ENCODE measurements at places on chromosomes 4 and X. TPM values are rescaled to one million over a fixed set of nuclear protein-coding genes. Genes with fewer than 3 reads are reported as not detected.

FAM184B gene
- not detected for total RNA-seq

NR0B1 gene
- total RNA-seq = not detected

IL21 gene
- not detected for total RNA-seq

CLDN34 gene
- not detected for total RNA-seq

TMSB15C gene
- total RNA-seq = 0.27 TPM

SETD7 gene
- total RNA-seq = 50.7 TPM

CHST7 gene
- total RNA-seq = 15.9 TPM

DNA sequence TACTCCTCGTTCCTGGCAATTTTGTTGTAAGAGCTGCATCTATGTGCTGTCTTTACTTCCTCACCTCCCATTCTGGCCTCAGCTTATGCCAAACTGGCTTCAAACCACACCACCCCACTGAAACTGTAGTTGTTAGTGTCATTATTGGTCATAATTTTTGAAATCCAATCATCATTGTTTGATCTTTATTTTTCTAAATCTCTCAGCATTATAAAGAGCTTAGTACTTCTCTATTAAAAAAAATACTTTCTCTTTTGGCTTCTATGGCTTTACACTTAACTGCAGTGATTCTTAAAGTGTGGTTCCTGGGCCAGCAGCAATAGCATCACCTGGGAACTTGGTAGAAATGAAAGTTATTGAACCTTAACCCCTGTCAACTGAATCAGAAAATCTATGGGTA lies 83.5 kb upstream of the GRPR start:
- no peak overlapping the region for H3K4me3 ChIP-seq
- DNase-seq = no peak
- no peaks in the 10 kb centered on the region for H3K27me3 ChIP-seq
- no peaks in the 10 kb centered on the region for H3K4me1 ChIP-seq
- H3K27ac ChIP-seq = no peak overlapping the region
- no peaks in the 10 kb centered on the region for H3K36me3 ChIP-seq

- H3K36me3 ChIP-seq = no peaks in the 10 kb centered on the region
- H3K27ac ChIP-seq = no peak overlapping the region
- H3K4me3 ChIP-seq = no peak overlapping the region
- peaks cover 25% of the 10 kb centered on the region for H3K27me3 ChIP-seq
- no peaks in the 10 kb centered on the region for H3K4me1 ChIP-seq
Measured at GRCh38 chr4:5143306-5143861, 92.1 kb downstream of the STK32B start.

DNA sequence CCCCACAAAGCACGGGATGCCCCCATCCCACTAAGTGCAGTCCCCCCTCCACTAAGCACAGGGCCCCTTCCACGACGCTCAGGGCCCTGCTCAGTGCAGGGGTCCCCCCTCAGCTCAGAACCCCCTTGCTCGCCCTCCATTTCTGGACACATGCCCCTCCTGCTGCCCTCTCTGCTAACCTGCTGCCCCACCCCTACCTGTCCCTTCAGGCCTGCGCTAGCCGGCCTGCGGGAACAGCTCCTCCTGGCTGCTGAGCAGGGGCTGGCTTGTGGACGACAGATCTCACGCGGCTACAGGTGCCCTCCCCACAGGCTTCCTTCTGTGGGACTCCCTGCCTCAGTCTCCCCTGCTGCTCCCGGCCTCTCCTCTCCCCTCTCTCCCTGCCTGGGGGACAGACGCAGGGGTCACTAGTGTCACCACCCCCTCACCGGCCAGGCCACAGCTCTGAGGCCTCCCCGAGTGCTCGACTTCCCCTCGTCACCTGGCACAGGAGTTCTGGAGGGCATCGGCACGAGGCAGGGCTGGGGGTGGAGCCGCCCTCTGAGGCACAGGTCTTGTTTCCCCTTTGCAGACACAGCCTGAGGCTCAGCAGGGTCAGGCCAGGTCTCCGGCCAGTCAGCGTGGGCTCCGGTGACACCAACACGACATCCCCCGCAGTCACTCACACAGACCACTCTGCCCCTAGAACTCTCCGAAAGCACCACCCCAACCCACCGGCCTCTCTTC lies 21.6 kb downstream of the GAK start:
- H3K27ac ChIP-seq = no peak overlapping the region
- no peak for DNase-seq
- H3K27me3 ChIP-seq = no peaks in the 10 kb centered on the region

DNA sequence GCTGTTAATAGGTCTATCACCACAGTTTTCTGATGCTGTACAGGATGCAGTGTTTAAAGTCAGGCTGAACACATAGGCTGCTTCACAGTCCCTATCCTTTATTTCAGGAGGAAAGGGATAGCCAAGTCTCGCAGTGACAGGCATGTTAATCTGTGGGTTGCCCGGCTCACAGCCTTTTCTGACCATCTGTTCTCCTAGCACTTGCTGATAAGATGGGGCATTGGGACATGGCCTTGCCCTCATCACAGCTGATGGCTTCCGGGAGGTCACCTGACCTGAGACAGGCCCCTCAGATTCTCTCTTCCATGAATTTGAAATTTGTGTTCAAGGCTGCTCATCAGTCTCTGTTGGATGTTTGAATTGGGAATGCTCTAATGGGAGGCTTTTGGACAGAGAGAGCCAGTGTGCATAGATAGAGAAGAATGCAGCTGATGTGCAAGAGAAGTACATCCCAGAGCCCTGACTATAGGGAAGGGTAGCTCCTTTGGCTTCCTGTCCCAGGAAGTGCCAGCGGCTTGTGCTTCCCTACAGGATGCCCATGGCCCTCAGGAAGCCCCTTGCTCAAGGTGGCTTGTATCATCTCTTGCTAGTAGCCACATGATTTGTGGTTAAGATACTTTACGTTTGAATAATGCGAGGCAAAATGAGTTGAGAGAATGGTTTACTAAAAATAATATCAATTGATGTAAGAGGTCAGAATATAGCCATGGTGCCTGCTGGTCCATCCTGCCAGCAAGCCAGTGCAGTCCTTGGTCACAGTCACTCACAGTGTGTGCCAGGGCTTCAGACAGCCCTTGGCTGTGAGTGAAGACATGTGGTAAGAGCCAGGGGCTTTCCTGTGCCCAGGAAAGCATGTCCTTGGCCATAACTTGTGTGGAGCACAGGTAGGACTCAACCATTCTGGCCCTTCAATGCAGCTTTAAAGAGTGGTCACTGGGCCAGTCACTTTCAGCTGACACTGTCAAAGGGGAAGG lies 88.6 kb downstream of the TSPAN7 start:
- no peaks in the 10 kb centered on the region for H3K27me3 ChIP-seq
- no peaks in the 10 kb centered on the region for H3K36me3 ChIP-seq
- no peak overlapping the region for H3K4me3 ChIP-seq
- no peak for DNase-seq

DNA sequence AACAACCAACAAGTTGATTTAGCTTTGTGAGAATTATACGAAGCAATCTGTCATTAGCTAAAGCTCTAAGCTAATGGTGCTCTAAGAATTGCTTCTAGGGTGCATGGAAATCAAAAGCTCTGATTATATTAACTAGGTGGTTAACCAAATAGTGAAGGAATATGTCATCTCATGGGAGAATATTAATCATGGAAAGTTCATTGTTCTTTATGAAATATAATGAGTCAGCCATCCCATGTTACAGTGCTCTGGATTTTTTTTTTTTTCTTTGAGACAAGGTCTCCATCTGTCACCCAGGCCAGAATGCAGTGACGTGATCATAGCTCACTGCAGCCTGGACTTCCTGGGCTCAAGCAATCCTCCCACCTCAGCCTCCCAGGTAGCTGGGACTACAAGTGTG lies 10.5 kb downstream of the DCAF8L2 start:
- no peaks in the 10 kb centered on the region for H3K4me1 ChIP-seq
- H3K27me3 ChIP-seq = no peaks in the 10 kb centered on the region
- no peak for DNase-seq

DNA sequence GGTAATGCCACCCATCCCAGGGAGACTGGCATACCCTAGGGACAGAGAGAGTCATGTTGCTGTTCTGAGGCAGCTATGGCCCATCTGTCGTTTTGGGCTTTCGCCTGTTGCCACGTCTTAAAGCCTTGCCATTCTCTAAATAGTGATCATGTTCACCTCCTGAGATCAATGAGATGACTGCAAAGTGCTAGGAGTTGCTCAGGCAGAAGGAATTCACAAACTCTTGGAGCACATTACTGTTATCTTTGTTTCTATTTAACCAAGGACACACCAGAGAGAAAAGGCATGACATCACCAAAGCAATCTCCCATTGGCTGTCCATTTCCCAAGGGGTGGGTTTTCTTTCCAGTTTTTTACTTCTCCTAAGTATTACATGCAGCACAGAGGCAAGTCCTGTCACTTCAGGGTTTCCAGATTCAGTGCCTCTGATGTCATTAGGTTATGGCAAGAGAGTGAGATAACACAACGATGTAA lies 37.1 kb upstream of the SETD7 start:
- H3K27me3 ChIP-seq = no peaks in the 10 kb centered on the region
- no peaks in the 10 kb centered on the region for H3K36me3 ChIP-seq
- H3K4me1 ChIP-seq = peaks cover 9% of the 10 kb centered on the region
- DNase-seq = no peak
- no peak overlapping the region for H3K4me3 ChIP-seq
- H3K27ac ChIP-seq = no peak overlapping the region

DNA sequence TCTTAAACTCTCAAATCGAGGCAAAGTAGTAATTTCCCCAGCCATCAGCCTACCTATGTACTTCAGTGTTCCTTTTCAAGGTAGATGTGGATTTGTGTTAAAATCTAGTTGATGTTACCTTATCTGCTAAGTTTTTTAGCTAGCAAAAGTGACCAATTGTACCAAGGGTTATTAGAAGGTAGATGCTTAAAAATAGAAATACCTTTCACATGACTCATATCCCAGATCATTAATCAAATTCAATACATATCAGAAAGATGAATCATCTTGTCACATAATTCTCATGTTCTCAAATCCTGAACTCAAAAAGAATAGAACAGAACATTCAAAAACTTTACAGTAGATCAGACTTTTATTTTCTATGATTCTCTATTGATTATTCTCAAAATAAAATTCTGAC lies 3.5 kb downstream of the ENAM start:
- DNase-seq = no peak
- H3K27me3 ChIP-seq = no peaks in the 10 kb centered on the region
- H3K4me1 ChIP-seq = peaks cover 3% of the 10 kb centered on the region
- H3K36me3 ChIP-seq = no peaks in the 10 kb centered on the region
- H3K4me3 ChIP-seq = no peak overlapping the region
- no peak overlapping the region for H3K27ac ChIP-seq

- no peak overlapping the region for H3K27ac ChIP-seq
- DNase-seq = no peak
- H3K4me1 ChIP-seq = peaks cover 19% of the 10 kb centered on the region
- H3K27me3 ChIP-seq = no peaks in the 10 kb centered on the region
- H3K4me3 ChIP-seq = no peak overlapping the region
Measured at GRCh38 chr4:77094496-77094895, 18.7 kb upstream of the CCNI start.

DNA sequence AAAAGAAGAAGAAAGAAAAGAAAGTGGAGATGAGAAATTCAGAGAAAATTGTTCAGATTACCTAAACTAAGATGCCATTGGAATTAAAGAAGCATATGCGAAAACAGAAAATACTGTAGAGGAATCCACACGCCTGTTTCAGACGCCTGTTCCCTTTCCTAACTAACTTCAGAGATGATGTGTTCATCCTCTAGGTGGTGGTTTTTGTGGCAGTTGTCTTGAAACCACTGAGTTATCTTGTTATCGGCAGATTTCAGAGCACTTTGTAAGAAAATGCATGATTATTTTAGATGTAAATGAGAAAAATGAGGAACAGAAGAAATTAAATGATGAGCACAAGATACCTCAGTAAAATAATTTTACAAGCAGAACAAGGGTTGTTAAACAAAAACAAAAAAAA lies 48.3 kb downstream of the FUNDC1 start:
- H3K36me3 ChIP-seq = no peaks in the 10 kb centered on the region
- no peak for DNase-seq
- H3K4me3 ChIP-seq = no peak overlapping the region
- H3K27ac ChIP-seq = no peak overlapping the region
- H3K4me1 ChIP-seq = no peaks in the 10 kb centered on the region

GRCh38 chr4:20678400-20678799 lies 21.9 kb upstream of the PACRGL start:
- H3K4me1 ChIP-seq = no peaks in the 10 kb centered on the region
- H3K27me3 ChIP-seq = peaks cover 56% of the 10 kb centered on the region
- H3K27ac ChIP-seq = no peak overlapping the region
- no peak for DNase-seq
- no peak overlapping the region for H3K4me3 ChIP-seq

GRCh38 chrX:136582624-136583023 lies 50.6 kb downstream of the VGLL1 start:
- DNase-seq = no peak
- no peaks in the 10 kb centered on the region for H3K4me1 ChIP-seq
- H3K27me3 ChIP-seq = no peaks in the 10 kb centered on the region
- no peak overlapping the region for H3K27ac ChIP-seq
